ENCODE measurements at places on chromosomes 6 and 20.

DNA sequence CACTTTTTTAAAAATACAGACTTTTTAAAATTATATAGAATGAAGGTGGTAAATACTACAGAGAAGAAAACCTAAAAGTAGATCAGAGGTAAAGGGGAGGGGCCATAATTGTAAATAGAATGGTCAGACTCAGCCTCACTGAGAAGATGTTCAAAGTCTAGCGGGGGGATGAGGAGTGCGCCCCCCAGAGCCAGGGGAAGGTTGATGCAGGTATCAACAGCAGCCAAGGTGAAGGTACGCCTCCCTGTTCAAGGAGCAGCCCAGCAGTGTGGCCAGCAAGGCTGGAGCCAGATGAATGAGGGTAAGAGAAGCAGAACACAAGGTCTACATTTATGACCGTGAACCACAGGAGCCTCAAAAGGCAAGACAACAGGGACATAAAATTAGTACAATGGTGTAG, 204.1 kb downstream of the PTPRT start:
- no peak for DNase-seq

GRCh38 chr6:158437571-158437970, 122.3 kb upstream of the TMEM181 start:
- DNase-seq, result peak; percentile 27

DNA sequence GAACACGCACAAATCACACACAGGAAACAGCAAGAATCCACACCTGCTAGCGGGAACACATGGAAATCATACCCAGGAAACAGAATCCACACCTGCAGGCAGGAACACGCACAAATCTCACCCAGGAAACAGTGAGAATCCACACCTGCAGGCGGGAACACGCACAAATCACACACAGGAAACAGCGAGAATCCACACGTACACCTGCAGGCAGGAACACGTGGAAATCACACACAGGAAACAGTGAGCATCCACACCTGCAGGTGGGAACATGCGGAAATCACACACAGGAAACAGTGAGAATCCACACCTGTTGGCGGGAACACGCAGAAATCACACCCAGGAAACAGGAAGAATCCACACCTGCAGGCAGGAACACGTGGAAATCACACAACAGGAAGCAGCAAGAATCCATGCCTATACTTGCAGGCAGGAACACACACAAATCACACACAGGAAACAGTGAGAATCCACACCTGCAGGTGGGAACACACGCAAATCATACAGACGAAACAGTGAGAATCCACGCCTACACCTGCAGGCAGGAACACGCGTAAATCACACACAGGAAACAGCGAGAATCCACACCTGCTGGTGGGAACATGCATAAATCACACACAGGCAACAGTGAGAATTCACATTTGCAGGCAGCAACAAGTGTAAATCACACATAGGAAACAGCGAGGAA, 108.6 kb downstream of the DLL1 start:
- no peak for DNase-seq

GRCh38 chr20:62051144-62051543, 14.5 kb downstream of the TAF4 start:
- DNase-seq, result no peak

- DNase-seq, result no peak
These were observed 41.9 kb downstream of the UTRN start for GRCh38 chr6:144327081-144327480.

DNA sequence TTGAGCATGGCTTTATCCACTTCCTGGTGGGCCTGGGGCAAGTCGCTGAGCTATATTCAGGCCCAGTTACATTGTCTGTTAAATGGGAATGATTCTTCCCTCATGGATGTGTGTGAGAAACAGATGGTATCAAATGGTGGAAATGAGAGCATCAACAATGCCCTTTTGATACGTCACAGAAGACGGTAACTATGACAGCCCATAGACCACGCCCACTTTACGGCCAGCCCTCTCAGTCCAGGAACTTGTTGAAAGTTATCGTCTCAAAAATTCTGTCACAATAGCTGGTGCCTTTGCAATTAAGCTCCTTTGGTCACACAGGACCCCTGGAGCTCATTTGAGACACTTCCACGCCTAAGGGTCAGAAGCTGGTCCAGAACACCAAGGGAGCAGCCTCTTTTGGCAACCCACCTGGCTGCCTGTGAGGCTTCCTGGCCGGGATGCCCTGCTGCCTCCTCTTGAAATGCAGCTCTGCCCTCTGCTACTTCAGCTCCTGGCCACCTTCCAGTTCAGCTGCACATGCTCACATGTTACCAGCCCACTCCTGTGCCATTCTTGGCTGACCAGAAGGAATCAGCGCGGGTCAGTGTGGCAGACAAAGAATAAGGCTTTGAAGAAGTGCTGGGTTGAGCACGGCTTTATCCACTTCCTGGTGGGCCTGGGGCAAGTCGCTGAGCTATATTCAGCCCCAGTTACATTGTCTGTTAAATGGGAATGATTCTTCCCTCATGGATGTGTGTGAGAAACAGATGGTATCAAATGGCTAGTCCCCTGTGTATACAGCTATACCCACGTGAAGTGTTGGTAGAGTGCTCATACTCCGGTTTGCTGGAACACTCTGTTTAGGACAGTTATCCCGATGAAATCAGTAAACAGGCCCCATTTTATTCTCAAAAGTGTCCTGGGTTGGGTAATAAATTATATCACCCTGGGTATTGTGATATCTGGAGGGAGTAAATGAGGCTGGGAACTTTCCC, 199.2 kb upstream of the SUPT3H start:
- peak; percentile 39 for DNase-seq

- DNase-seq, result no peak
These were observed 31.9 kb downstream of the JAG1 start for GRCh38 chr20:10641893-10642292.

DNA sequence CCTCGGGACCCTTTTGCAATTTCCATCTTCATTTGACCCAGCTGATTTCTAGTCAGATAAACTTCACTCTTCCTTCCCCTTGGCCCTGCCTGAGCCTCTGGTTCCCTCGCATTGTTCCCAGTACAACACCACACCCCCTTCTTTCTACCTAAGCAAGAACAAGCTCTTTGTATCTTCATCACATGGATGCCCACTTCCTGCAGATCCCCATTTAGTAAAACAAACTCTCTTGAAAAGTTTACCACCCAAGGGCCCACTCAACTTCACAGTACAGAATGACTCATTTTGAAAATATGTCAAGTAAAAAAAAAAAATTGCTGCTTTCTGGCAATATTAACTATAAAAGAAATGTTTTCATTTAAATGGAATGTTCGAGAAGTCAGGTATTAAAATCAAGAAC, 5.2 kb downstream of the FAXC start:
- DNase-seq, result no peak

DNA sequence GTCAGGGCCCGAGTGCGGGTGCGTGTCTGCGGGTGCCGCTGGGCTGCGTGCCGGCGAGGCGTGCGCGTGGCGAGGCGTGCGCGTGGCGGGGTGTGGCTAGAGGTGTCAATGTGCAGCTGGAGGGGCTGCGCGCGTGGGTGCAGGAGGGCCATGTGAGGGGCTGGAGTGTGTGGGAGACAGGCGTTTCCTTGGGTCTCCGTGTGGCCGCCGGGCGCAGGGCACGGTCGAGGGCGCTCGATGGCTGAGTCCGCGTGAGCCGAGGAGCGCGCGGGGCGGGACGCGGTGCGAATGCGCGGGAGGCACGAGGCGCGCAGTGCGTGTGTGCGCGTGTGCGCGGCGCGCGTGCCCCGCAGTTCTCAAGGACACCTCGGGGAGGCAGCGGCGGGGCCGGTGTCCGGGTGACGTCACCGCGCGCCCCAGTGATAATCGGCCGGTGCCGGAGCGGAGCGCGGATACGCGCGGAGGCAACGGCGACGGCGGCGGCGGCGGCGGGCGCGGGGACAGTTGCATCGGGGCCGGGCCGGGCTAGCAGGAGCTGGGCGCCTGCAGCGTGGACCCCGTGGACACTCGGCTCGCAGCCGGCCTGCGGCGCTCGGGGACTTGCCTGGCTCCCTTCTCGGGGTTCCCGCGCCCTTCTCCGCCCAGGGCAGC, 38.7 kb downstream of the YTHDF1 start:
- no peak for DNase-seq

DNA sequence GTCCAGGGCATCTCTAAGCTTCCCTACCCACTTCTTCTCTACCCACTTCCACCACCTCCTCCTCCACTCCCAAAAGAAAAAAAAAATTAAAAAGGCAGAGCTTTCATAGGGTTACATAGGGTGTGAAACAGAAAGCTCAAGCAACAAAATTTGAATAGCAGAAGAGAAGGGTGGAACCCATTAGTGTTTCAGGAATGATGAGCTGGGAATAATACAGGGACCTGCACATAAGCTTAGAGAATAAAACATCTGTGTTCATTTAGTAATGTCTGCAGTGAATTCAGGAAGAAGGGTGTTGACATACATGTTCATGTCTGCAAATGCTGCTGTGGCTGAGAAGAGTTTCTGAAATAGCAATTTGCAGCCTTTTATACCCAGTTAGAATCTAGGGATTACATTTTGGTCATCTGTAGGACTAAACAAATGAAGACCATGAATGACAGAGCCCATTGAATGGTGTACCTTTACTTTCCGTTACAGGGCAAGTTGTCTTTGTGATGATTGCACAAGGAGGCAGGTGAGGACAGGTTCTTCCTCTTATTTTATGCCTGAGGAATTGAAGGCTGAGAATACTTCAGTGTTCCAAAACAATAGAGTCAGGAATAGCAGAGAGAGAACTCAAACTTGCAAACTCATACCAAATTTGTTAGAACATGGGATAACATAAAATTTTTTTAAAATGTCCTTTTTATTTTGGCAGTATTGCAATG, 975.1 kb downstream of the TFAP2A start:
- no peak for DNase-seq

DNA sequence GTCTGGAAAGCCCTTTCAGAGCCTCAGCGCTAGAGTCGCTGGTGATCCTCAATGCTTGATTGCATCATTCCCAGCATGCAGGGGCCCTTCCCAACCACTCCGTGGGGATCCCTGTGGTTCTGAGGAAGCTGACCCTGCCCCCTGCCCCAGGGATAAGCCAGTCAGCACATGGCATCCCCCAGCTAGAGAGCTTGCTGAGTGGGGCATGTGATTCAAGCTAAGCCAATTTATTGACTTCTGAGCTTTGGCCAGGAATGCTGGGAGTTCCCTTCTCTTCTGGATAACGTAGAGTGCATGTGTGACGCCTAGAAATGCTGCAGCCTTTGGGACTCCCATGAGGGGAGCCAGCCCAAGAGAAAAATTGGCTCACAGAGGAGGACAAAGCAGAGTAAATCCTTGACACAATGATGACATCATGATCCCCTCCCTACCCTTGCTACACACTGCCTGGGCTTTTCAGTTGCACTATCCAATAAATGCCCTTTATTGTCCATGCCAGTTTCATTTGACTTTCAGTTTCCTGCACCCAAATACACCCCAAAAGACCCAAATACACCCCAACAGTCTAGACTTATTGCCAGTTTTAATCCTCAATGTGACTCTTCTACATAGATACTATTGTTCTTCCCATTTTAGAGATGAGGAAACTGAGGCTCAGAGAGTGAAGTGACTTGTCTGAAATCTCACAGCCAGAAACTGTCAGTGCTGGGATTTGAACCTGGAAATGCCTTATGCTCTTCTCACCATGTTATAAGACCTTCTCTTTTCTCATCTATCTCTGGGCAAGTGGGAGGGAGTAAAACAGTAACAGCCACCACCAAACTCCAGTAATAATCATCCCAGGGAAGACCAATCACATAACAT, 34.3 kb downstream of the KCNB1 start:
- no peak for DNase-seq

GRCh38 chr20:59437601-59438031, 137.2 kb downstream of the EDN3 start:
- no peak for DNase-seq

- DNase-seq, result peak; percentile 34
These were observed 380.4 kb downstream of the CENPW start for GRCh38 chr6:126720304-126720703.

DNA sequence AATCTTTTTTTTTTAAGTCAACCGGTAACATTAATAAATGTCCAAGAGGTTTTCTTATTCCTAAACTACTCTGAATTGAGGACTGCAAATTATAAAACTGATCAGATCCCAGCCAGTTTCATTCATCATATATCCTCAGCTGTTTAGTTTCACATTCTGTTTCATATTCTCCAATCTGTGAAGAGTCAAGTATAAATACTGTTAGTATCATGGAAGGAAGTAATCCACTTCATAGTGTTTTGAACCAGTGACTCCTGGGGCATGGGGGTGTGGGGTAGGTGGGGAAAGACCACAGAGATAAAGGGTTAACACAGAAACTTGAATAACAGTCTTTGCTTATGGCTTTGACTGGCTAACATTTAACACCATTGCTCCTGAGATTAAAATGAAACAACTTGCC, 69.9 kb downstream of the FYN start:
- no peak for DNase-seq

GRCh38 chr6:158735009-158735408, 84.2 kb downstream of the EZR start:
- no peak for DNase-seq

GRCh38 chr6:126307849-126308248, 32.1 kb upstream of the CENPW start:
- DNase-seq, result peak; percentile 72

- DNase-seq, result no peak
These were observed 68.2 kb downstream of the TRMT6 start for GRCh38 chr20:5882166-5882565.

GRCh38 chr6:156378853-156379252, 398.3 kb upstream of the ARID1B start:
- DNase-seq, result no peak

- no peak for DNase-seq
These were observed 223.6 kb downstream of the TTLL2 start for GRCh38 chr6:167548451-167548850.

DNA sequence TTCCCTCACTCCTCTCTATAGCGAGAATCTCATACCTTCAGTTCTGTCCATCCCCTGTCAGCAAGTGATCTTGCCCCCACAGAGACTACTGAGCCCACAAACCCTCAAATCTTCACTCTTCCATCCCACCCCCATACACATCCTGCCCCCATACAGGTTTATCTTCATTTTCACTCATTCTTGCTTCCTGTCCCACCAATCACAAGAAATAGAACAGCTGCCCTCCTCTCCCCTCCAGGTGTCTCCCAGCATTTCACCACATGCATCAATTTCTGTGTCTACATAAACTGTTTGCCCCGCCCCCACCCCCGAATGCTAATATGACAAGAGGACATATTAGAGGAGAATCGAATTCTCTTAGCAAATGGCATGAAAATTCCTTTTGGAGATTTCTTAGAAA, 54.9 kb upstream of the CARMIL1 start:
- DNase-seq, result no peak

Data from fibroblast of gingiva (primary cell).